GM03348 (cell line): ENCODE measurements at places on chromosomes 5 and 9.

DNA sequence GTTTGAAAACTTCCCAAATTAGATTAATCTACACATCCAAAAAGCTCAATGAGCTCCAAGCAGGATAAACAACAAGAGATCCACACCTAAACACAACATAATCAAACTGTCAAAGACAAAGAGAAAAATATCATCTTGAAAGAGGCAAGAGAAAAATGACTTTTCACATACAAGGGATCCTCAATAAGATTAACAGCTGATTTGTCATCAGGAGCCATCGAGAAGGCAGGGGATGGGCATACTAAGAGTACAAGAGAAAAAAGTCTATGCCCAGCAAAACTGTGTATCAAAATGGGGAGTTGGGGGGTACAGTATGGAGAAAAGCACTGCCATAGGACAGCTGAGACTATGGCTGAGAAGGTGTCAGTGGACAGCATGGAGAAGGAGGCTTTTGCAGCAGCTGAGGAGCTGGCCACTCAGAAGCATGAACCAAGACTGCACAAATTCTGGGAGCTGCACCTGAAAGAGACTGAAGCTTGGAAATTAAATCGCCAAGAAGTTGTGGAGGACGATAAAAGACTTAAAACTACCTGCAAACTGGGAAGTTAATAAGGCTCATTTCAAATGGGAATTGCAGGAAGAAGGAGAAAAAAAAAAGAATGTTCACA lies 20.9 kb downstream of the DNAJB5 start:
- no peak for DNase-seq

- DNase-seq: no peak
These were observed 680.6 kb downstream of the SEMA5A start for GRCh38 chr5:8865266-8865665.

DNA sequence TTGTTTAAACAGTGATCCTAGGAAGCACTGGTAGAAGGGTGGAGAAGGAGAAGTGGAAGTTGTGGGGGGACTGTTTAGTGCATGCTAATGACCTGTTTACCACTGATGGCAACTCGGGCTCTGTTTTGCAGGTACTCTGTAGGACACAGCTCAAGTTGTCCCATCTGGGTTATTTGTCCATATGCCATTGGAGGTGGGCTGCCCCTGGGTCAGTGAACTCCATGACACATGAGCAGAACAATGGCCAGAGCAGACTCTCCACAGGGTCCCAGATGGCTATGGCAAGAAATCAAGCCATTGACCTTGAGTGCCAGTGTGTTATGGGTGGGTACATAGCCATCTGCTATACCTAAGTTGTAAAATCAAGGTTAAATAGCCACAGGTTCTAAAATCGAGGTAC lies 175.9 kb downstream of the GAS1 start:
- DNase-seq: no peak

DNA sequence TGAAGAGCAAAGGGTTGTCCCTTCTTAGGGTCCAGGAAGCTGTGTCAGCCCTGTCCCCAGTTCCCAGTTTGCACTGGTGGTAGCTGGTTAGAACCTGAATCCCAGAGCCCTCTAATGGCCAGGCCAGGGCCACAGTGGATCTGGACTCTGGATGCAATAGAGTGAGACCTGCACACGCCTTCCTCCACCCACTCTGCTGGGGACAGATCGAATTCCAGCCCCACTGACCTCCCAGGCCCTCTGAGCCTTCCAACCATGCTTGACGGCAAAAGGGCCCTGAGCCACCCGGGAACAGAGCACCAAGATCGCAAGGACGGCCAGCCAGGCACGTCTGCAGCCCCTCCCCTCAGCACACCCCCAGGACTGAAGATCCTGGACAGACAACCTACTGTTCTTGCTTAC lies 23.7 kb downstream of the NAIF1 start:
- DNase-seq: no peak

DNA sequence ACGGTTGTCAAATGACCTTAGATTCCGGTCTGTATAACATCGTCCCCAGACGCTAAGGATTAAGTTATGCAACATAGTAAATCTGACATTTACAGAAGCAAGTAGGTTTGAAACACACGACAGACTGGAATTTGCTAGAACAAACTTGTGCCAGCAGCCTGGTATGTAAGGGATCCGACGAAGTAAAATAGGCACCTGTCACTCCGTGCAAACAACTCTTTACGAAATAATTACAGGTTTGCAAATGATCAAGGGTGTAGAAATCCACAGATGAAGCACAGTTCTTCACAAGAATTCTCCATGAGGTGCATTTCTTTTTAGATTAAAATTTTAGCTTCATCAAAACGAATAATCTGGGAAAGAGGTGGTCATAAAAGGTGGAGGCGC lies 508 bp downstream of the MOCS2 start:
- DNase-seq: no peak

DNA sequence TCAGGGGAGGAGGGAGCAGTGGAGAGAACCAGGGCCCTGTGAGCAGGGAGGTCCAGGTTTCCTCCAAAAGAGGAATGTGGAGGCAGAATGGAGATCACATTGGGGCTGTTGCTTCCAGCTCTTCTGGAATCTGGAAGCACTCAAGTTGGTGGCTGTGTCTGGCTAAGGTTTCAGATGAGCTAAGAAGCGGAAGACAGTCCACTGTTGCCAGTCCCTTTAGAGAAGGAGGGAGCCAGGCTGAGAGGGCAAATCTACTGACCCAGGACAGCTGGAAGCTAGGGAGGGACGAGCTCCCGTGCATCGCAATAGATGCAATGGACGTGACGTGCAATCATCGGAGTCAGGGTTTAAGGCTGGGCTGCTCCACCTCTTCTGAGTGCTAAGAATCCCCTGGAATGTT lies 71.2 kb downstream of the TENT4A start:
- no peak for DNase-seq

GRCh38 chr5:74169701-74170100 lies 470.8 kb downstream of the ENC1 start:
- no peak for DNase-seq

GRCh38 chr9:32957358-32957757 lies 44.1 kb downstream of the APTX start:
- DNase-seq: no peak

DNA sequence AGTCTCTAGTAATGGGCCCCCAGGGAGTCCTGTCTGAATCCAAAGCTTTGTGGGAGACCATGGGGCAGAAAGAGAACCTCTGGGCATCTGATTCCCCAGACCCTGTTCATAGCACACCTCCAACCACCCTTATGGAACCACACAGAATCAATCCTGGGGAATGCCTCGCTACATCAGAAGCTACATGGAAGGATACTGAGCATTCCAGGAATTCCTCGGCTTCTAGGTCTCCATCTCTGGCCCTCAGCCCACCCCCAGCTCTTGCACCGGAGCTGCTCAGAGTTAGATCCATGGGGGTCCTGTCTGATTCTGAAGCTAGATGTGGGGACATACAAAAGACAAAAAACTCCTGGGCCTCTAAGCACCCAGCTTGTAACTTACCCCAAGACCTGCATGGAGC lies 28.4 kb downstream of the VCP start:
- no peak for DNase-seq

DNA sequence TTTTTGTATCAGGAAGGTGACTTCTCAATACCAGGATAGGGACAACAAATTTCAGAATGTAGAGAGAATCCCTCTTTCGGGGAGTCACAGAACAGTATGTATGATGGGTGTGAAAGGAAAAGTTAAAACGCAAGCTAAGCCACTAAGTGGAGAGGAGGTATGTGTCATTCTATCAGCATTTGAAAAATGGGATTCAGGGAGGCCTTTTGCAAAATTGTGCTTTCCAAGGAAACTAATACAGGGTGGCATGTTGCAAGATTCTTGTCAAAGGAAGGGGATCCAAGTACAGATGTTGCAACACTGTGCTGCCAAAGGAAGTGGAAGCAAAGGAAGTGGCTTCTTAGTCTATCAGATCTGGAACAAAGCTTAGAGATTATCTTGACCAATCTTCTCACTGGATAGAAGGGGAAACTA lies 12.6 kb upstream of the TNIP1 start:
- DNase-seq: peak; percentile 86

DNA sequence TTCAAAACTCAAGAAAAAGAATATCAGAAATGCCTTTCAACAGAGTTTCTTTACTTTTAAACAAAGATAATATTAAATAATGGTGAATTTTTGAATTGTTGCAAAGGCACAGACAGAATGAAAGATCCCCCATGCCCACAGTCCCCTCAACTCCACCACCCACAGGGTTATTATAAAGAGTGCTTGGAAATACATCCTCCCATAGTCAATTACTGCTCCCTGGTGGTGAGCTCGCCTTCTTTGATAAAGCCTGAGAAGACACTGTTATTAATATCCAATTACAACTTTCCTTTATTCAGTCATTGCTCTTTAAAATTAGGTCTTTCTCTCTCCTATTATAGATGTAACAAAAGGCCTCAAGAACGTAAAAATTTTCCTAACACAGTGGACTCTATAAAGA lies 490.2 kb upstream of the RORB start:
- no peak for DNase-seq

- DNase-seq: no peak
These were observed 10.4 kb downstream of the ANGPTL2 start for GRCh38 chr9:127112056-127112455.

GRCh38 chr5:157165668-157166067 lies 396 bp downstream of the GARIN3 start:
- no peak for DNase-seq

DNA sequence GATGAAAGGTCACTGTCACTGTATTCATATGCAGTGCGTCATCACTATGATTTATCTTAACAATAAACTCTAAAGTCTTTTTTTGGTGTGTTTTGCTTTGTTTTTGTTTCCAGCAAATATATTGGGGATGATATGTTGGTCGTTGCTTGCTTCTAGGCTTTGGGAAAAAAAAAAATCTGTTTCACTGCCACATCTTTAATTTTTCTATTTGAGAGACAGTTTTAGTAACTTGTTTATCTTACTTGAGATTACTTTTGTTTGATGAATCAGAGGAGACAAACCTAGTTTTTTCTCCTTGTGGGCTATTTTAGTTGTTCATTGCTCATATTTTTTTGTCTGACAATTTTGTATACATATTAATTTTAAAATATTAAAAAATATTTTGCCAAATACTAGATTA lies 19.4 kb downstream of the CWC27 start:
- DNase-seq: no peak

- DNase-seq: peak; percentile 61
These were observed 28.8 kb upstream of the CDC23 start for GRCh38 chr5:138241688-138242571.

DNA sequence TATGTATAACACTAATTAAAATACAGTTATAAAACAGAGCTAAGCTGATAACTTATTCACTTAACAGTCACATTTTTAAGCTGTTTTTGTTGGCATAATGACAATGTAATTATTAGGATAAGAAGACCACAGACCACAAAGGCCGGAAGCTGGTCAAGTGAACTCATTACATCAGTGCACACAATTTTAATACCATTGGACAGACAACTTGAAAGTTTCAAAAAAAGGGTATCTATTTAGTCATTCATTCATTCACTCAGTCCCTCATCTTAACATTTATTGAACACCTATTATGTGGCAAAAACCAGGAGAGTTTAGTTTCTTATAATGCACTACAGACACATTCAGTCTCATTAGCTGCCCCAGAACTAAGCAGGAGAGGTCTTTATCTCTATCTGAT lies 11.6 kb downstream of the ERP44 start:
- no peak for DNase-seq

GRCh38 chr9:137544176-137544760 lies 5.9 kb downstream of the PNPLA7 start:
- DNase-seq: peak; percentile 74

- no peak for DNase-seq
These were observed 826.8 kb downstream of the EFNA5 start for GRCh38 chr5:106843812-106844416.

GRCh38 chr5:53733853-53734252 lies 173.4 kb downstream of the NDUFS4 start:
- no peak for DNase-seq

DNA sequence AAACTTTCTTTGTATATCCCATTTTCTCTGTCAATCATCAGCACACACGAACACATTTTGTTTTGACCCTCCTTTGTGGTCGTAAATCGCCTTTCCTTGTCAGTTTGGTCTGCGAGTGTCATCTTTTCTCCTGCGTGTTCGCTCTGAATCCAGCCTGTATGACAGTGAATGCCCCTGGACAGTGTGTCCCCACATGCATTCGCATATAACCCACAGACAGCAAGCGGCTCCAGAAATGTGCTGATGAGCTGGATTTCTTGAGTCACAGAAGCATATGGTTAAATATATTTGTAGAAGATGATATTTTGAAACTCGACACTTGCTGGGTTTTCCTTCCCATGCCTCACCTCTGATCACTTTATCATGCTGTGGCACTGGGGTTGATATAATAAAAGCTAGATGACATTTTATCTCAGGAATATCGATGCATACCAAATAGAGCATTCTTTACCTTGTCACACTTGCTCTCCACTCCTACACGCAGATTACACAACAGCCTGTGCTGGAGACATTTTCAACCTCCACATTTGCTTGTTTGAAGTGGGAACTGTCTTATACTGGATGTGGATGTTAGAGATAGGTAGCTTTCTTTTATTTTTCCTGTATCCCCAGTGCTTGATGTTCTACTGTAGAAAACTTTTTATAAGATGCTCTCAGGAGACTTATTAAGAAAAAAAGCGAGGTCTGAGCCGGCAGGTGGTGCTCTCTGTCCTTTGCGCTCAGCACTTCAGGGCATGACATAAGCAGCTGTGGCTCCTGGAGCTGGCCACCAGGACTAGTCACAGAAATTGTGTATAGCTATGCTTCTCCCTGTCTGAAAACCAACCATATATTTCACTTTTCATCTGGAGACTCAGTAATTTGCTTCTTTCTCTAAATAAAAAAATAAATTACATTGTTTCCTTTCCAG lies 215.1 kb downstream of the SH3GL2 start:
- peak; percentile 16 for DNase-seq

DNA sequence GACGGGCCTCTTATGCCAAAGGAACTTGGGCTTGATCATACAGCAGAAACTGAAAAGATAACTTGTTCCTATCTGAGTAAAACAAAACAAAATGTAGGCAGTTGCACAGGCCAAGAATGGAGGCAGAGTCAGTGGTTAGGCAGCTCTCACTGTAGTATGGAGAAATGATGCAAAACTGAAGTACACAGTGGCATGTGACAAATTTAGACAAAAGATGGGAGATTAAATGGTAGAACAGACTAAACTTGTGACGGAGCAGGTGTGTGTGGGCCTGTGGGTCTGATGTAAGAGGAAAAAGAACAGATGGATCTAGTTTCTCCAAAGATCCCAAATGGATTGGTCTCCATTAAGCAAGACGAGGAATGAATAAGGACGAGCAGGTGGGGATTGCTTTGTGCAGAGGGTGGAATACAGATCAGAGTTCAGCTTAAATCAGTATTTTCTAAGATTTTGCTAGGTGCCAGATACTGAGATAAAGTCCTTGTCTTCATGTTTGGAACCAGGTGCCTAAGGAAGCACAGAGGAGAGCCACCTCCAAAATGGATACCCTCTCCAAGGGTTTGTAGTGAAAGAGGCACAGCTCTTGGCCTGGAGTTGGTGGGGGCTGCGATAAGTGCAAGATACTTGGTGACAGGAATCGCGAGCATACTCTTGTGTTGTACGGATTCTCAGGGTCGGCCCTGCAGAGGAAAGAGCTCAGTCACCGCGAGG lies 722 bp upstream of the DCP2 start:
- DNase-seq: no peak

GRCh38 chr9:126886034-126886822 lies 25.8 kb downstream of the ZBTB34 start:
- DNase-seq: no peak
